ENCODE measurements at places on chromosomes 6 and 20. TPM values are rescaled to one million over a fixed set of nuclear protein-coding genes. Genes with fewer than 3 reads are reported as not detected.
A peak's percentile ranks its signal among the peaks of the same experiment; 100 is the strongest.

The GABRR2 gene
- polyA plus RNA-seq, result not detected

DNA sequence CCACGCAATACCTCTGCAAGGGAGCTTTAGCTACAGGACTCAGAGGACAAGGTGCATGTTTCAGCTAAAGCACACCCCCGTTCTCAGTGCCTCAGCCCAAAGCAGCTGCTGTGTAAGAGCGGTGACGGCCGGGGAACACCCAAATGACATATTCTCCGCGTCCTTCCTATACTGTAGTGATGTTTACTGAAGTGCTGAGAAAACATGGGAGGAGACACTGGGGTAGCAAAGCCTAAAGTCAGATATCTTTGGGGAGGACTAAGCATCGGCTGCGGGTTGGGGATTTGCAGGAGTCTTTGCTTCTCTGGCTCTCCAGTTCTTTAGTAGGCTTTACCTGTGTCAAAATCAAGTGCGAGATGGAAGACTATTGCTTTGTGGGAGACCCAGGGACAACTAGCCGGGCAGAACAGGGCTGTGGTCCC, 1.7 kb downstream of the SLC22A23 start:
- peaks cover 6% of the 10 kb centered on the region for H3K27me3 ChIP-seq
- peak; percentile 63 for DNase-seq
- peak overlapping the region; percentile 37 for H3K27ac ChIP-seq
- H3K36me3 ChIP-seq, result no peaks in the 10 kb centered on the region

- no peaks in the 10 kb centered on the region for H3K4me1 ChIP-seq
- no peak overlapping the region for H3K4me3 ChIP-seq
- no peak for DNase-seq
- H3K27me3 ChIP-seq, result no peaks in the 10 kb centered on the region
- no peak overlapping the region for H3K27ac ChIP-seq
Observed at GRCh38 chr6:165439928-165440554, 130.6 kb upstream of the C6orf118 start.

GRCh38 chr20:6909608-6910007, 142.1 kb downstream of the BMP2 start:
- no peak overlapping the region for H3K4me3 ChIP-seq
- no peaks in the 10 kb centered on the region for H3K27me3 ChIP-seq
- H3K27ac ChIP-seq, result no peak overlapping the region
- no peaks in the 10 kb centered on the region for H3K4me1 ChIP-seq
- DNase-seq, result no peak

DNA sequence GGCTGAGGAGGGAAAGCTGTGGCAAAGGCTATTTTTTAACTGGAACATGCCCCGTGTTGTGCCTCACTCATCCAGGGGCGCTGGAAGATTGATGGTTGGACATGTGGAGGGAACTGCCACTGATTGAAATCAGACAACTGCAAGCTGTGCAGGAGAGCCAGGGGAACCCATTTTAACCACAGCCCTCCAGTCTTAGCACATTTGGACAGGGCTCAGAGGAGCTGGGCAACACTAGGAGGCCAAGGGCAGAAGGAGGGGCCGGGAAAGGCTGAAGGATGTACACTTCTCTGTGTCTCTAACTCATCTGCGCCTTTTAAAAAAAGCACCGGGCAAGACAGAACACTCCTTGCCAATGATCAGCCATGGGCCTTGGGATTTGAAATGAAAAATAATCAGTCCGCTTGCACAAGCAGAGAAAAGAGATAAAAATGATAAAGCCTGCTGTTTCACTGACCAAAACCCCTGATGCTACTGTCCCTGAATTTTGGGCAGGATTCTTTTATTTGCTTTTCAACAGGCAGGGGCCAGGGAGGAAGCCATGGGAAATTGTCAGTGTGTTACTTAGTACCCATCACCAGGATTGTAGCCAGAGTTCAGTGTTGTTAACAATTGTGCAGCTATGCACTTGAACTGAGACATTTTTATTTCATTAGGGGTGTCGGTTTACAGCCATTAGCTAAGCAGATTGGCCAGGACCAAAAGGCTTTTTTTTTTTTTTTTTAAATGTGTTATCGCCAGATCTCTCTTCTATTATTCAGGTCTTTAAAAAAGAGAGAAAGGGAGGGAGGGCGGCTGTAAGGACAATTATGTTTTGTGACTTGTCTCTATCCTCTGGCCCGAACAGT, 109.3 kb upstream of the EYA4 start:
- no peak for DNase-seq
- H3K27ac ChIP-seq, result no peak overlapping the region
- H3K36me3 ChIP-seq, result no peaks in the 10 kb centered on the region

All from CD4-positive, alpha-beta memory T cell (primary cell).